ENCODE measurements at places on chromosomes 11 and 22.

- no peak for DNase-seq
Measured at GRCh38 chr11:43145653-43146052, 166.1 kb upstream of the API5 start.

DNA sequence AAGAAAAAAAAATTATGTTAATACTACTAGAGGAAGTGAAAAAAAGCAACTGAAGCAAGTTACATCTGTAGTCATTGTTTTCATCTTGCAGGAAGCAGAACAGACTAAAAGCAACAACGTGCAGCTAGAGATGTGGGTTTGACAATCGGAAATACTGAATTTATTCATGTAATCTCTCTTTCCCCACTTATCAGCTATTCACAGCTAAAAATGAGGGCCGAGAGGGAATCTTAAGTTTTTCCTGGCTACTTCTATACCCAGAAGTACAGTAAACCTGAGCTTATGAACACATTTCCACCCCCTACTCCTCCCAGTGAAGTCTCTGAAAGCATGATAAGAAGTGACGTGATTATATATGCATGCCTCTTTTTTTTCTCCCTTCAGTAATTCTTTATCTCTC lies 116.5 kb downstream of the SPON1 start:
- DNase-seq, result no peak

DNA sequence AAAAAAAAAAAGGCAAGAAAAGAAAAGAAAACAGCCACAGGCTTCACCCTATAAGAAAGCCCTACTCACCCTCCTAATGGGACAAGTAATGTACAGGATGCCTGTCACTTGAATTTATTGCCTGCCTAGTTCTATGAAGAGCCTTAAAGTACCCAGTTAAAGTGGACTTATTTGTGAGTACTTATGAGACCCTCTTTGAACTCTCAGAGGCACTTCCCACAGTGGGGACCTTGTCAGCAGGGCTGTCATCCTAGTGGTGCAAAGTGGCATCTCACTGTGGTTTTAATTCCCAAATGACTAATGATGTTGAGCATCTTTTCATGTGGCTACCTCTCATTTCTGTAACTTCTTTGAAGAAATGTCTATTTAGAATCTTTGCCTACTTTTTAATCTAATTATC lies 41.8 kb upstream of the BARX2 start:
- DNase-seq, result no peak

GRCh38 chr22:30652852-30653251 lies 14.8 kb downstream of the DUSP18 start:
- no peak for DNase-seq

- DNase-seq, result no peak
Measured at GRCh38 chr11:71484248-71485062, 31.5 kb downstream of the NADSYN1 start.

GRCh38 chr22:37128555-37129281 lies 19.2 kb upstream of the TMPRSS6 start:
- no peak for DNase-seq

DNA sequence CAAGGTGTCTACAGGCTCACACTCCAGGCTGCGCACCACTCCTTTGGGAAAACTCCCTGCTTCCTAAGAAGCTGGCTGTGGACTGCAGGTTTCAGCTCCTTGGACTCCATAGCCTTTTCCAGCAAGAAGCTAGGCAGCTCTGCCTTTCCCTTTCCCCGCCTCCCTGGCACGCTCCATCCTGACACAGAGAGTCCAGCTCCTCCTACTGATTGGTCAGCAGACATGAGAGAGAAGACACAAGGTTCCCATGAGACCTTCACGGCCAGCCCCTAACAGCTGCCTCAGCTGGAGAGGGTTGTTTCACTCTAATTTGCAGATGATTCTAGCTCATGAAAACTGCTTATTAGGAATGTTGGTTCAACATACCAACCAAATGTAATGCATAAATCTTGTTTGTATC lies 27.6 kb downstream of the TENM4 start:
- DNase-seq, result no peak

GRCh38 chr11:6889835-6890234 lies 2.5 kb downstream of the OR2D2 start:
- no peak for DNase-seq

- DNase-seq, result no peak
Measured at GRCh38 chr22:38911434-38911833, 39.4 kb upstream of the CBX6 start.

- no peak for DNase-seq
Measured at GRCh38 chr11:125662689-125663088, 18.0 kb downstream of the ACRV1 start.

DNA sequence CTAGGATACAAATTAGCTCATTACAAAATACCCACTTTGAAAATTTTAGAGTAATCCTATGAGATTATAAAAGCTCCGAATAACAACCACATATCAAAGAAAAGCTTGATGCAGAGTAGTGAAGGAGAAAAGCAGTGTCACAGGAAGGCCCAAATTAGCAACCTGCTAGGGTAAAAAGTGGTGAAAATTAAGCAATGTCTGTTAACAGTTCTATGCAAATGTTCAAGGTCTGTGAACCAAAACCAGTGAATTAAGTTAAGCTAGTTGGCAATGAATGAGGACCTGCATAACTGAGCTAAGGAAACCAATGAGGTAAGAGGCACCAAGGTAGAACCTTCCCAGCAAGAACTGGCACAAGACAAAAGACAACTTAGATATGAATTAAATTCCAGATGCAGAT lies 29.6 kb downstream of the PRDM10 start:
- no peak for DNase-seq

- DNase-seq, result no peak
Measured at GRCh38 chr11:95760941-95761340, 28.6 kb downstream of the FAM76B start.

Measured in HS-5 (cell line).